ENCODE measurements at places on chromosomes 4 and X.
A peak's percentile ranks its signal among the peaks of the same experiment; 100 is the strongest.

DNA sequence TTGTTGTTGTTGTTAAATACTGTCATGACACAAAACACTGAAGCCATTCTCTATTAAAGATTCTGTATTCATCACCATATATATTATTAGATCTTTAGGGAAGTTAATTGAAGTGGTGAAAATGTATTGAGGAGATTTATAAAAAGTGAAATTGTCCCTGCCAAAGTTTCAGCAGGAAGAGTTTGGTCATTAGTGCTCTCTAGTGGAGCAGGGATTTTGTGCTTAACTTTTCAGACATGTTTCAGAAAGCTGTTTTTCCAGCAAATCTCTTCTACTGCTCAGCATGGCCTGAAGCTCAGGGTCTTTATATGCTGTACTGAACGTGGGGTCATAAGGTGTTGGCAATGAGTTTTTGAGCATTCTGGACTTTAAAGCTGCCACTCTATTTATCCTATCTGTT lies 36.7 kb upstream of the CXXC4 start:
- DNase-seq: no peak
- no peaks in the 10 kb centered on the region for H3K4me1 ChIP-seq
- no peak overlapping the region for H3K4me3 ChIP-seq
- H3K36me3 ChIP-seq: no peaks in the 10 kb centered on the region

GRCh38 chr4:13483136-13483767 lies 888 bp downstream of the RAB28 start:
- H3K27me3 ChIP-seq: peaks cover 9% of the 10 kb centered on the region
- DNase-seq: peak; percentile 5
- H3K27ac ChIP-seq: peak overlapping the region; percentile 91
- peaks cover 35% of the 10 kb centered on the region for H3K4me1 ChIP-seq

DNA sequence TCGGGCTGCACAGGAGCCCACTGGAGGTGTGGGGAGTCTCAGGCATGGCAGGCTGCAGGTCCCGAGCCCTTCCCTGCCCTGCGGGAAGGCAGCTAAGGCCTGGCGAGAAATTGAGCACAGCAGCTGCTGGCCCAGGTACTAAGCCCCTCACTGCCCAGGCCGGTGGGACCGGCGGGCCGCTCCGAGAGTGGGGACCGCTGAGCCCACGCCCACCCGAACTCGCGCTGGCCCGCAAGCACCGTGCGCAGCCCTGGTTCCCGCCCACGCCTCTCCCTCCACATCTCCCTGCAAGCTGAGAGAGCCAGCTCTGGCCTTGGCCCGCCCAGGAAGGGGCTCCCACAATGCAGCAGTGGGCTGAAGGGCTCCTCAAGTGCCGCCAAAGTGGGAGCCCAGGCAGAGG lies 82.0 kb upstream of the NEIL3 start:
- no peak overlapping the region for H3K4me3 ChIP-seq
- no peaks in the 10 kb centered on the region for H3K27me3 ChIP-seq
- DNase-seq: no peak
- H3K27ac ChIP-seq: no peak overlapping the region

DNA sequence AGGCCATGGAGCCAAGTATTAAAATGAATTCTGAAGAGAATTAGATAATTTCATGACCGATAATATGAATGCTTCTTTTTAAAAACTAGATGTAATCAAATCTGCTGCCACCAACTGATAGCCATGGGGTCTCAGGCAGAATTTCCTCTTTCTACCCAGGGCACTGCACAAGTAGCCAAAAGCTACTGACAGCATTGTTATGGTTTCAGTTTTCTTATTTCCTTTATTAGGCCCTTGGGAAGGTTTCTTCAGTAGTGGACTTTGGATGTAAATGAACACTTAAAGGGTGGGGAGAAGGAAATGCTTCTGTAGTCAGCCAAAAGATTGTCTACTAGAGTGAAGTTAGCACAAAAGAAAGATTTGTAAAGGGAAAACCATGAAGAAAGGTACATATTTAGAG lies 686.0 kb downstream of the ADGRL3 start:
- no peaks in the 10 kb centered on the region for H3K4me1 ChIP-seq
- no peak overlapping the region for H3K27ac ChIP-seq
- no peaks in the 10 kb centered on the region for H3K27me3 ChIP-seq
- no peaks in the 10 kb centered on the region for H3K36me3 ChIP-seq
- no peak for DNase-seq
- H3K4me3 ChIP-seq: no peak overlapping the region

All from T-helper 2 cell treated with Interferon-gamma antibody and Interleukin-4, amounts not matched to agents 5 μg/mL and 100 μg/mL, for 36 hours (primary cell).